ENCODE measurements at places on chromosomes 2 and 18. TPM values are rescaled to one million over a fixed set of nuclear protein-coding genes. Genes with fewer than 3 reads are reported as not detected.

The PPP3R1 gene
- total RNA-seq = 20.7 TPM

GRCh38 chr2:227324642-227324994 lies 433 bp upstream of the MFF start:
- peak; percentile 10 for DNase-seq

DNA sequence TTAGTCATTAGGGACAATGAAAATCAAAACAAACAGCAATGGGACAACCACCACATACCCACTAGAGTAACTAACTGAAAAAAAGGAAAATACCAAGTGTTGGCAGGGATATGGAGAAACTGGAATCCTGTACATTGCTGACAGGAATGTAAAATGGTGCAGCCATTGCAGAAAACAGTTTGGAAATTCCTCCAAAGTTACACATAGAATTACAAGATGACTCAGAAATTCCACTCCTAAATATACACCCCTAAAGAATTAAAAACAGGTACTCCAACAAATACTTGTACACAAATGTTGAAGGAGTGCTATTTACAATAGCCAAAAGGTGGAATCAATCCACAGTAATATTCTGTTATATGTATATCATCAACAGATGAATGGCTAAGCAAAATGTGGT lies 110.9 kb downstream of the ROCK1 start:
- no peak for DNase-seq

DNA sequence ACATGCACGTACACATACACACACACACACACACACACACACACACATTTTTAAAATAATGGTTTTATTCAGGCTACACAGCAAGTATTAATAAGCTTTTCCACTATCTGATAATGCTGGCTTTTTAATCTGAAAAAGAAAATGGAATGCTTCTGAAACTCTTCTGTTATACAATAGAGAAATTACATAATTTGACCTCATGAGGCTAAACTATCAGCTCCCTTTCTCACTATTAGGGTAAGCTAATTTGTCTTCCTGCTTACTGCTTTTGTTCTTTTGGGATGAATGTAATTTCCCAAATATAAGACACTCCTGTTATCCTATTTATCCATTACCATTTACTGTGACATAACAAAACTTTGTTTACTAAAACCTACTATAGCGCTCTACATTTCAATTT lies 41.8 kb downstream of the MAP4K3 start:
- no peak for DNase-seq

The TSPYL6 gene
- total RNA-seq = not detected

The IL1F10 gene
- not detected for total RNA-seq

GRCh38 chr18:12862874-12863482 lies 21.1 kb downstream of the PTPN2 start:
- DNase-seq = no peak

The FAM161A gene
- 2.7 TPM for total RNA-seq

GRCh38 chr18:79642626-79643025 lies 37.0 kb upstream of the CTDP1 start:
- DNase-seq = no peak

DNA sequence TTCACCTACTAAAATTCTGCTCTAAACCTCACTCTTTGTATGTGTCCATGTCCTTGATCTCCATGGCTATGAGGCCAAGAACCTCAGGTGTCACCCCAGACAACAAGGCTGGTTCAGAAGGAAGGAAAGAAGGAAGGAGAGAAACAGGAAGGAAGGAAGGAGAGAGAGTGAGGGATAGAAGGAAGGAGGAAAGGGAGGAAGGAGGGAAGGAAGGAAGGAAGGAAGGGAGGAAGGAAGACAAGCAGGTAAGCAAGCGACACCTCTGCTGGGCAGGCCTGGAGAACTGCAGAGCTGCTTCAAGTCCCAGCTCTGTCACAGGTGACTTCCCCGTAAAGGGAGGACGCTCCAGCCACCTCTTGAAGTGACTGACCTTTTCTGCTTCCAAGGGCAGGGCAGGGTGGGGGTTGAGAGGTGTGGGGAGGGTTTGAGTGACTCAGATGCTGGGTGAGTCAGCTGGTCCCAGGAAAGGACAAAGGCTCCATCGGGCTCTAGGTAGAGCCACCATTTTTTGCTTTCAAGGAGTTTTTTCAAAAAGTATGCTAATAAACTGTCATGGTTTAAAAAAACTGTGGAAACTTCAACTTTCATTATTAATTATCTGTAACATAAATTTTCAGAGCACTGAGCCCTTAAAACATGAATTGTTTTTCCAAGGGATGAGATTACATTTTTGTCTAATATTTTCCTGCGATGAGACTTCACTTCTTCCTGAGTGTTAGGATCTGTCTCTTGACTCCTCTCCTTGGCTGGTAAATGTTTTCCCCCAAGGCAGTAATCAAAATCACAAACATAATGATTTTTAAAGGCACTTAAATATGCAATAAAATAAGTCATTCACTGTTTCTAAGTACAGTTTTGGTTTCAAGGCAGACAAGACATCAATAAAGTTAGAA lies 90.1 kb upstream of the L3MBTL4 start:
- peak; percentile 7 for DNase-seq

The IKZF2 gene
- 0.60 TPM for total RNA-seq

The DSG1 gene
- total RNA-seq = not detected

GRCh38 chr2:29334706-29335105 lies 219.5 kb downstream of the CLIP4 start:
- no peak for DNase-seq

The FOXI3 gene
- 0.23 TPM for total RNA-seq

DNA sequence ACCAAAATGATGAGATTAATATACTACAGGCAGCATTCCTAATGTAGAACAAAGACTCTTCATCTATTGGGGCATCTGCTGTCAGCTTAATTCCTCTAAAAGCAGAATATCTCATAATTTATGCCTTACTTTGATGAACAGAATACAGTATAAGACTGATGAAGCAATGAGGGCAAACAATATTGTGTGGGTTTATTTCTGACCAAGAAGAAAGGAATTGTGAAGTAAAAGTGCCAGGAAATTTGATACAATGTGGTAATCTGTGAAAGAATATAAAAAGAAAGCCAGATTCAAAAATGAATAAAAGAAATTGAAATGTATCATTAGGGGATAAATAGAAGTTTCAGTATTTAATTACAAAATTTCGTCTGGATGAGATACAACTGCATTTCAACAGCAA lies 78.8 kb upstream of the TTC21B start:
- DNase-seq = no peak

The RAD51AP2 gene
- total RNA-seq = not detected

The LYG1 gene
- total RNA-seq = not detected

The ST8SIA3 gene
- total RNA-seq = not detected

GRCh38 chr2:139217641-139218040 lies 437.5 kb upstream of the NXPH2 start:
- no peak for DNase-seq

The TGFBRAP1 gene
- 13.4 TPM for total RNA-seq

The TANC1 gene
- total RNA-seq = 19.3 TPM

GRCh38 chr2:22970284-22970975 lies 414.5 kb upstream of the KLHL29 start:
- DNase-seq = no peak

DNA sequence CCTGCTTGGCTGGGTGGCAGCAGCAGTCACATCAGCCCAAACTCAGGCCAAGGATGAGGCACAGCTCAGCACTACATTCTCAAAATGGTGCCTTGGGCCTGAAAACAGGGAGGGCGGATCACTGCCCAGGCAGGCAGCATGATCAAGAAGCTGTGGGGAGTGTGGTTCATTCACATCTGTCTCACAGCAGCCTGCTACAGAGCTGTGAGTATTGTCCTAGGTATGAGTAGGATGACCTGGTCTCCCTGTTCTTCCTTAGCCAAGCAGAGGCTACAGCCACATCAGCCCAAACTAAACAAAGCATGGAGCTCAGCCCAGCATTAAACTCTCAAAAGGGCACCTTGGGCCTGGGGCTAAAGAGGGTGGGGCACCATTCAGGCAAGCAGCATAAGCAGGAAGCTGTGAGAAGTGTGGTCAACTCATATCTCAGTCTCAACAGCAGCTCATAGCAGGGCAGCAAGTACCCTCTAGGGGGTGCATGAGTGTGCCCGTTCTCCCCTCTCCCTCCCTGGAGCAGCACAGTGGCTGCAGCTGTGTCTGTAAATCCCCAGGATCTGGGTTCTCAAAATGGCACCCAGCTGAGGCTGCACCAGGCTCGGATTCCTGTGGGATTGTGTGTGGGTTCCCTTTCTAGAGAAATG lies 139.6 kb downstream of the TRABD2A start:
- peak; percentile 66 for DNase-seq

DNA sequence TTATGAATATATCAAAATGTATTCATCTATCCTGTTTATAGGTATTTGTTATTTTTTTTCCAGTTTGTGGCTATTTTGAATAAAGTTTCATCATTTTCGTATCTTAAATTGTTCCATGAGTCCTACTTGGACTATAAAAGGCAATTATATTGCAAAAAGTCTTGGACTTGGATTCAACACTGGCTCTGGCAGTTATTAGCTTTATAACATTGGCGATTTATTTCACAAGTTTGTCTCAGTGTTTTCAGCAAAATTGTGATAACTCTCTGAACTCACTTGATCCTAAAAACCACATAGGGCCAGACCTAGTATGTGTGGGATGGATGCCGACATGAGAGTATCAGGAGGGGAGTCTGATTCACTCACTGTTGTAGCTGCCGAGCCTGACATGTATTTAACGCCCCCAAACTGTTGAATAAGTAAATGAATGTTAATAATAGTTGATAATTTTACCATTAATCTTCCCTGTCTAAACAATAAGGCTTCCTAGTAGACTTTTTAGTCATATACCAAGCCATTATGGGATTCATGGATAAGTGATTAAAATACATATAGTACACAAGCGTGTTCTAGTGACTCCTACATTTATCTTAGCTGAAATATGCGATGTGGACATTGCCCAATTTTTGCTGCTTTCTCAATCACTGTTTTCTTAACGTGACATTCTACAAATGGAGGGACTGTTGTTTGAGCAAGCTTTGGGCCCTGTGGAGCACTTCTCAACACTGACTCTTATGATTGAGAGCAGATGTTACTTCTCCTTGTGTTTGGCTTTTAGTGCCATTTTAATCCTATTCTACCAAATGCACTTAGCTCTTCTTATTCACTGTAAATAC lies 907.6 kb downstream of the EPHA4 start:
- no peak for DNase-seq

GRCh38 chr2:23376972-23377371 lies 8.0 kb upstream of the KLHL29 start:
- no peak for DNase-seq

The AOX1 gene
- 2.3 TPM for total RNA-seq

DNA sequence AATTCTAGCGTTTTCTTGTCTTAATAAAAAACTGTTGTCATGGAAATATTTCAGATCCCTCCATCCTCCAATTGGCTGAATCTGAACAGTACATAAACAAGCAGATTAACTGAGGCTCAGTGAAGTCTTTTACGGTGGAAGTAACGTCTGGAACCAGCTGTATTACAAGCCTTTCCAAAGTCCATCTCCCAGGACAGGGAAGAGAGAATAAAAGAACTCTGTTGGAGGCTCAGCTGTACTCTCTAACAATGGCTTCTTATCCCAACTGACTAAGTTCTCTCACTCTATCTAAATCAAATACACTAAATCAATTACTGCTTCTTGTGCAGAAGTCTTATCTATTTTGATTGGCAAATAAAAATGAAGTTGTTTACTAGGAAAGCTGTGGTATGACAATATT lies 19.9 kb upstream of the NEDD4L start:
- DNase-seq = no peak

The EIF2AK3 gene
- total RNA-seq = 16.3 TPM

GRCh38 chr2:111252436-111252835 lies 131.7 kb downstream of the BCL2L11 start:
- no peak for DNase-seq

GRCh38 chr2:17719562-17720371 lies 33.8 kb downstream of the SMC6 start:
- DNase-seq = no peak

GRCh38 chr2:65456886-65457285 lies 24.5 kb upstream of the SPRED2 start:
- peak; percentile 38 for DNase-seq

DNA sequence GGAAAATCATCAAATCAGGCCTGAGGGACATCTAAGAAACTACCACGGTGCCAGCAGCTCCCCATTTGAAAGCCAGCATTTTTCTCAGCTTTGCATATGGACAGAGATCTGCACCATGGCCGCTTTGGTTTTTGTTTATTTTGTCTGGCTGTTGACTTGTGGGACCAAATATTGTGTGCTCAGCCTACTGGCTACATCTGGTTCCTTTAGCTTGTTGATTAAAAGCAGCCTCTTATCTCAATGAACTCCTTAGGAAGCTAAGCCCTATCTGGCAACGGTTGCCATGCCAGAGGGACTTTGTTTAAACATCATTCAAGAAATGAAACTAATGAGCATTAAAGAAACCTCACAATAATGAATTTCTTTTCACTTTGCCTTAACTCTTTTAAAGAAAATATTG lies 32.4 kb upstream of the CCDC150 start:
- no peak for DNase-seq

DNA sequence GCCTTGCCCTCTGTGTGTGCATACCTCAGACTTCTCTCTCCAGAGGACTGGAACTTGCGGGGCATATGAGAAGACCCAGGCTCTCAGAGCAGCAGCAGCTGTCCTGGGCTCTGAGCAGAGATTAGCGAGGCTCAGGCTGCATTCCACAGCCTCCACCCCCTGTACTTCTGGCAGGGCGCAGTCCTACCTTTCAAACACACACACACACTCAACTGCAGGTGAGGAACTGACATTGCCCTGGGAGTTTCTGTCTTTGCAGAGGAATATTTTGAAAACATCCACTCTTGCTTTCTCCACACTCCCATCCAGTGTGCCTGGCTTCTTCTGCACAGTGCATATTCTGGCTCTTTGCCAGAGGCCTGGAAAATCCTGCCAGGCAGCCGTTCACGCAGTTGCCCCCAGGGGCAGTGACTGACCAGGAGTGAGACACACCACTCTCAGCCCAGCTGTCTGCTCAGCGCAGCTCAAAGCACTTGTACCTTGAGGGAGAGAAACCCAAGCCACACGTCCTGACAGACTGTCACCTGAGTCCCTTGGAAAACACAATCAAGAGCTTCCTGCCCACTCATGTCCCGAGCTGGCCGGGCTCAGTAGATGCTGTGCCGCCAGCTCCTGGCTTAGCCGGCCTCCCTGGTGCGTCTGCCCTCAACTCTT lies 460.8 kb downstream of the RNF144A start:
- no peak for DNase-seq

The SFXN5 gene
- 11.0 TPM for total RNA-seq

The RSAD2 gene
- 5.8 TPM for total RNA-seq

The FN1 gene
- total RNA-seq = 2,790 TPM

The GRP gene
- total RNA-seq = not detected

The SCYGR6 gene
- total RNA-seq = not detected
